ENCODE measurements at places on chromosomes 2 and 18.

GRCh38 chr2:52445686-52446085, 1321.9 kb upstream of the CHAC2 start:
- DNase-seq = no peak

DNA sequence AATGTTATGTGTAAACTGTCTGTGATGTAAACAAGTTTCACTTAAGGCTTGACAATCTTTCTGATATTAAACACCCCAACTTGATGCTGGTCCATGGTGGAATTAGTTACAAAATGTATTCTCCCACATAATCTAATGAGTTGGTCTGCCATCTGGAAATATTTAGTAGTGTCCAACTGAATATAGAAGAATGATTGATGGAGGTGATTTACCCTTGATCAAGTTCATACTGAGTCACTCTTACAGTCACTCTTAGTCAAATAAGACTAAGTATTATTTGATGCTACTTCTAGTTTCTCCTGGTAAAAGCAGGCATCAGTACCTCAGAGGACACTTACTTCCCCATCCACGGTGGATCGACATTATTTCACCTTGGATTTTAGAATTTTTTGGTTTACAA, 198.1 kb downstream of the SATB2 start:
- DNase-seq = no peak

DNA sequence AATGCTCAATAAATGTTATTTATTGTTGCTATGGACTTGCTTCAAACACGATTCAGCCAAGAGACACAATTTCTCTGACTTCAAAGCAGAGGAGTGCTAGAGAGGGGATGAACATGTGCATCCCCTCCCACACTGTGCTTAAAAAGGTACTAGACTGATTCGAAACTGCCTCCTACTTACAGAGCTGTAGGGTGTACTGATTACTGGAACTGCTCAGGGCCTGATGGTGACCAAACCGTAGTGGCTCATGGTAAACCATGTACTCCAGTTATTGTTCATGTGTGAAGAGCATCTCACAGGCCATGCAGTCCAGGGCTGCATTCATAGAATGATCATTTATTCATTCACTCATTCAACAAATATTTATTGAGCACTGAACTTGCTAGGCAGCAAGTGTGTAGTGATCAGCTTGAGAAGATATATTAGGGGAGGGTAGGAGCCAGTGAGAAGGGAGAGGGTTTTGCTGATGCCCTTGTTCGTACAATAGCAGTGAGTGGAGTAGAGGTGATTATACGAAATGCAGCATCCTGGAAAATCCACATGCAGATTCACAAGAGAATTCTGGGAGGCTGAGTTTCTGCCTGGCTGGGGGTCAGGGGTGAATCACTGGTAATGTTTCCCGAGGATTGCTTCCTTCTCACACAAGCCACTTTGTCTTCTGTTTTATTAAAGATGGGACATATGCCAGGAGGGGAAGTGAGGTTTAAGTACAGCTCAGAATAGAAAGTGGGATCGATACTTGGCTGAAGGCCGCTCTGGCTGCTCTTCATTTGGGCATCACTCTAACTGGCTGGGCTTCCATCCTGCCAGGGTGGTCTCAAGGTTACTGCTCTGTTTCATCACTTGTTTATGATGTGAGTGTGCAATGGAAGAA, 245.4 kb downstream of the RAD51AP2 start:
- DNase-seq = no peak

DNA sequence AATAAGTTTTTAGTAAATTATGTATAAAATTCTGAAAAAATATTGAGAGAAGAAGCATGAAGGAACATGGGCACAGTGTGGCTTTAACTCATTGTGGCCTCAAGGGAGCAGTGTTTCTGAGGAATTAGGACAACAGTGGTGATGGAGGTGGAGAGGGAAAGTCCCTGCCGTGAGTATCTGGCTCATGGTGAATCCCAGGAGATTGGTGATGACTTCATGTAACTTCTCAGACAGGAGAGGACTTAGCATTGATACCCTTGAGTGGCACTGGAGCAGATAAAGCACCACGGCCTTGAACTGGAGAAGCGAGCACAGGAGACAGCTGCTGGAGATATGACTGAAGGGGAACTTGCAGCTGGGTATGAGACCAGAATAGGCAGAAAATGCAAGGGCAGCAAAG, 35.0 kb upstream of the LRP1B start:
- no peak for DNase-seq

- DNase-seq = no peak
Measured at GRCh38 chr2:24878341-24878740, 41.7 kb downstream of the ADCY3 start.

- DNase-seq = no peak
Measured at GRCh38 chr2:196080526-196080925, 11.9 kb upstream of the DNAH7 start.

GRCh38 chr2:6493266-6493665, 372.4 kb downstream of the CMPK2 start:
- DNase-seq = no peak

GRCh38 chr2:217064234-217065011, 204.6 kb upstream of the TNP1 start:
- DNase-seq = no peak

- no peak for DNase-seq
Measured at GRCh38 chr18:59631583-59632181, 65.5 kb downstream of the CCBE1 start.

GRCh38 chr2:183927406-183928325, 670.7 kb upstream of the ZNF804A start:
- DNase-seq = no peak

GRCh38 chr18:55489034-55489986, 98.7 kb downstream of the TCF4 start:
- no peak for DNase-seq
